CD4-positive, alpha-beta T cell treated with Interleukin-1 beta for 1 hour (primary cell): ENCODE measurements at places on chromosomes 11 and 22.

DNA sequence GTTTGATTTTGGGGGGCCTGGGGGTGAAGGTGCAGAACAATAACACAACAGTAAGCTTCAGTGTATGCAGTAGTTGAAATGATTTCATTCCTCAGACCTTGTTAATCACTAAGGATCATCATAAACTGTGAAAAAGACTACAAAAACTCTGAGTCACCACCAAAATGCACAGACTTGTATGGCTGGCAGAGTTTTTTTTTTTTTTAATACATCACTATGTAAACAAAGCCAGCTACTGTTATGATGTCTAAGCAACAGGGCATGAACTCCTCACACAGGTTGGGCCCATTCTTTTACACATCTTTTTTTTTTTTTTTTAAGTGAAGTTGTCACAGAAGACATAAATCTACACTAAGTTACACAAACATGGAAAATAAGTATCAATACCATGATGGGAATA, 311.9 kb downstream of the GUCY1A2 start:
- DNase-seq: no peak

DNA sequence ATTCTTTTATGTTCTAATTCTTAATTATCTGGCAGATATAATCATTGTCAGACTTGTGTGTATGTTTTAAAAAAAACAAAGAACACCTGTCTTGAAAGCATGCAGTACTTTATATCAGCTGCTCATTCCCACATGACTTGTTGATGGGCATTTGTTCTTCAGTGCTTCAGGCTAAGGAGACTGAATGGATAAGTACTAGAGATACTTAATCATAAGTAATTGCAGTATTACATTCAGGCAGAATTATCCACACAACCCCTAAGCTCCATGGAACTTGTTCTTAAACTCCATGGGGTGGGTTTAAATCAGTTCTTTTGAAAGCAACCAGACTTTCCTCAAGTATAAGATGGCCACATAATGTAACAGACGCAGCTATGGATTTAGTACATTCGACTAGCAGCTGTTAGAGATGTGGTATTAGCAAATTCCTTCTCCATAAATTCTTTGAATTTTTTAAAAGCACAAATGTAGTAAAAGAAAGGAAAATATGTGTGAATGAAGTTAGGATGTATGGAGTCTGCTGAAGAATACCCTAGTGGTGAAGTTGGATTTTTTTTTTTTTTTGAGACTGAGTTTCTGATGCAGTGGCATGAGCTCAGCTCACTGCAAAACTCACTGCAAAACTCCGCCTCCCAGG, 3.0 kb downstream of the JAM3 start:
- DNase-seq: no peak

DNA sequence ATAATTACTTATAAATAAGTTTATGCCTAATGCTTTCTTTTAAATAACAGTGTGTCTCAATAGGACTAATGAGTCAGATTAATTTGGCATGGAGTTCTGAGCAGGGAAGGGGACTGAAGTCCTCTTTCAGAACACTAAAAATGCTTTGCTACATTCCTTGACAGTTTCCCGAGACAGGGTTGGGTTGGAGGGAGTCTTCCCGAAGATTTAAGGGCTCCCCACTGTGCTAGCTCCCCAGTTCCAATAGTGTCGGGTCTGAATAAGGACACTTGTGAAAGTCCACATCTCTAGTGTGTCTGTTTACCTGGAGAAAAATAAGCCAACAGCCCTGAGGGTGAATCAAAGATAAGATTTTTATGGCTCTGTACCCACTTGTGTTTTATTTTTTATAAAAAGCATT, 41.8 kb upstream of the HSD17B12 start:
- no peak for DNase-seq

DNA sequence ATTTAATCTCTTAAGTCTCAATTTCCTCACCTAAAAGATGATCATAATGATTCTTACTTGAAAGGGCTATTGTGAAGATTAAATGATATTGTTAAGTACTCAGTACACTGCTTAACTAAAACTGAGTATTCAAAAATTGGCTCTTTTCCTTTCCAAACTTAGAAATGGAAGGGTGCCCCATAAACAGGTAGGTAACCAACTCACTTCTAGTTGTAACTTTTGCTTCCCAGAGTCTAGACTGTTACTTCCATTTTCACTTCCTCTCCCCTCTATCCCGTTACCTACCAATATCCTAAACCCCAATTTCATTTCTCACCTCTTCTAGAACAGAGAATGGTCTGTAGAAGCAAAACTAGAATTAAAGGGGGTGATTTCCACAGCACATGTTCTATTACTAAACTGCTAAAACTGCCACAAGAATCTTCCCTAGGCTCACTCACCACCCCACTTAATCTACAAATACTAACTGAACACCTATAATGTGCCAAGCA, 50.0 kb downstream of the RRAS2 start:
- no peak for DNase-seq

- DNase-seq: no peak
Measured at GRCh38 chr11:123704341-123704740, 37.1 kb downstream of the ZNF202 start.

DNA sequence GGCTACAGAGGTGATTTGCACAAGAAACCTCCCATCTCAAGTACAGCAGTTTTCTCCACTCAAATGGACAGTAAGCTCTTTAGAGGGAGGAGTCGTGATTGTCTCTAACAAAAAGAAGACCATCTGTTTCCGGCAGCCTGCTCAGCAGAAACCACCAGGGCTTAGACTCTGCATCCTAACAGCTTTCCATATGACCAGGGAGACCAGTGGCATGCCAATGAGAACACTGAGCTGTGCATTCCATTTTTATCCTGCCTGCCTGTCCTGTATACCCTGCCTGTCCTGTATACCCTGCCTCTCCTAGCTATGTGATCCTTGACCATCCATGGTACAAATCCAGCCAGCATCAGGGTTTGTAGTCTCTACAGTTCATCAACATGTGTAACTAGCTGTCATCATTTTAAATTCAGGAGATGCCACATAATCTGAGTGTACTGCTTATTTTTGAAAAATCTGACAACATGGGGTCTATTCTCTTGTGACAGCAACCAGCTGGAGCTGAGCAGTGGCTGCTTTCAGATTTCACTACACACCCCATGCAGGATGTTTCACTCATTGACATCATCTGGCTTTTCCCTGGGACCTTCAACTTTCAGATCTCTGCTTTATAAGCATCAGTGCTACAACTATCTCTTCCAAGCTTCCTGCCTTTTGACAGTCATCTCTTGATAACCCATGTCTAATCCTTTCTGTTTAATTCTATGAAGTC, 50.5 kb upstream of the POU2AF2 start:
- no peak for DNase-seq

DNA sequence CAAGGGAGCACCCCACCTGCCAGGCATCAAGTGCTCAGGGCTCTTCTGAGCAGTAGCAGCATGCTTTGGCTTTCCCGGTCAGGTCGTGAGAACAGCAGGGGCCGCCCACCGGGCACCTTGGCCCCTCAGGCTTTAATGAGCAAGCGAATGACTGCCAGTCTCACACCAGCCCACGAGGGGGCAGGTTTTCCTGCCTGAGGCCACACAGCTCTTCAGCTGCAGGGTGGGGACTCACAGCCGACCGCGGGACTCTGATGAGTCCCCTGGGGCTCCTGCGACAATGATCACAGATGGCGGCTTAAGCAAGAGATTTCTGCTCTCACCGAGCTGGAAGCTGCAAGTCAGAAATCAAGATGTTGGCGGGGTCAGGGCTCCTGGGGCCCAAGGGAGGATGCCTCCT, 14.3 kb upstream of the FGF19 start:
- no peak for DNase-seq

GRCh38 chr22:46452195-46453005, 85.0 kb downstream of the CELSR1 start:
- no peak for DNase-seq

GRCh38 chr22:40120848-40121247, 56.9 kb upstream of the TNRC6B start:
- no peak for DNase-seq

- no peak for DNase-seq
Measured at GRCh38 chr11:2582351-2582945, 117.3 kb downstream of the KCNQ1OT1 start.

DNA sequence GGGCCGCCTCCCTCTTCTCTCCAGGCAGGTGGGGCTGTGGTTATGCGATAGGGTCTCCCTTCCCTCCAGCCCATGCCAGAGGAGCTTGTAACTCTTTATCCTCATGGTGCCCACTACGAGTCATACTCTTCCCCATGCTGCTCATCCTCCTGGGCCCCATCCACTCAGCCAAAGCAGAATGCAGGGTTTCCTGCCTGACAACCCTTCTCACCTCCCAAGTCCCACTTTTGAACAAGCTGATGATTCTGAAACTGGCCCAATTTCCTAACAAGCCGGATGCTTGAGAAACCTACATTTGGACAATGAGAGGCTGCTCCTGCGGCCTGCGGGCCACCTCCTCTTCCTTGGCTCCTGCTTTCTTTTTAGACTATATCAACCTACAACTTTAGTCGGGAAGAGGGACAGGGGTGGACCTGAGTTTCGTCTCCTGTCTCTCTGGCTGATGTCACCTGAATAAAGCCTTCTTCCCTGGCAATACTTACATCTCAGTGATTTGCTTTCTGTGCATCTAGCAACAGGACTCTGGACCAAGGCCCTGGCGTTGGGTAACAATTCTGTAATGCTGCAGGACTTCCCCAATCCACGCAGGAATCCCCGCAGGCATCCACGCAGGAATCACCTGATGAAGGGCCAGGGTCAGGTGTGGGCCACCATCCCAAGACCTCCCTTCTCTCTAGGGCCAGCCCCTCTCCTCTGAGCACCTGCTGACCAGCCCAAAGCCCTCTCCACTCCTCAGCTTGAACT, 1.5 kb upstream of the NDUFS8 start:
- no peak for DNase-seq

DNA sequence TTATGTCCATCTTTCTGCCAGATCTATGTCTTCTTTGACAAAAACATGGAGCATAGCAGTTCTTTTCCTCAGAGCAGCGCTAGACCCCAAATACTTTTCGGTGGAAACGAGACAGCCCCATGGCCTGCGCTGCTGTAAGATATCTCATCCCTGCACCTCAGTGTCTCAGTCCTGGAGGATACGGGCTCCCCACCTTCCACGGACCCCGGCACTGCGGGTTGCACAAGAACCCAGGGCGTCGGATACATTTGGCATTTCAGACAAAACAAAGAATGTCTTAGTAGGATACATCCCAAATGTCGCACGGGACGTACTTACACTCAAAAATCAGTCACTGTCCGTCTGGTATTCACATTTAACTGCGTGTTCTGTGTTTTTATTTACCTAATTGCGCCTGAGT, 9.9 kb upstream of the GAL start:
- no peak for DNase-seq

DNA sequence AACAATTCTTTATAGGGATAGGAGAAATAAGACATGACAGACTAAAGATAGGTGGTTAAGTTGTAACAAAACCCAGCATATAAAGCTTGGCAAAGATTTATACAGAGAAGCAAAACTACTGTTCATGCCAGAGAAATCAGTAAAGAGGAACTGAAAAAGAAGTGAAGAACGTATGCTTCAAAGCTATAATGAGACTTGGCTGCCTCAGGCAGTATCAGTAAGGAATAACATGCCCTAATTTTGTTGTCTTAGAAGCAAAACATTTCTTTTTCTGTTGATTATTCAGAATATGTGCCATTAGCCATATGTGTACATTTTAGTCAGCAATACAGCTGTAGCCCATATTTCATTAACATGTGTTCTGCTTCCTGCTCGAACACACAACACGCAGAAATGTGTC, 403.2 kb downstream of the NELL1 start:
- DNase-seq: no peak

DNA sequence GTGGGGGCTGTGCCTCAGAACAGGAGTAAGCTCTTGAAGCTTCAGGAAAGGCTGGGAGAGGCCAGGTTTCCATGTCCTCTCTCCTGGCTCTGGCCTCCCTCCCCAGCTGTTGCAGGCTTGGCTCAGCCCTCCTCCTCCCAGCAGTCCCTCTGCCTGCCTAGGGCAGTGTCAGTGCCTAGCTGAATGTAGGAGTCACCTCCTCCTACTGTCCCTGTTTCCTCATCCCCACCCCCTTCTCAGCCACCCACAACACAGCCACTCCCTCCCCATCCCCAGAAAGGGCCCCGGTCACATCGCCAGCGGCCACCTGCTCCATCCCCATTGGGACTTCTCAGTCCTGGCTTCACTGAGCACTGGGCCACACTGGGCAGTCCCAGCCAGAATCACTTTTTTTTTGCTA, 2.9 kb upstream of the FBLN1 start:
- no peak for DNase-seq

GRCh38 chr11:334264-334994, 13.8 kb upstream of the IFITM3 start:
- DNase-seq: no peak

DNA sequence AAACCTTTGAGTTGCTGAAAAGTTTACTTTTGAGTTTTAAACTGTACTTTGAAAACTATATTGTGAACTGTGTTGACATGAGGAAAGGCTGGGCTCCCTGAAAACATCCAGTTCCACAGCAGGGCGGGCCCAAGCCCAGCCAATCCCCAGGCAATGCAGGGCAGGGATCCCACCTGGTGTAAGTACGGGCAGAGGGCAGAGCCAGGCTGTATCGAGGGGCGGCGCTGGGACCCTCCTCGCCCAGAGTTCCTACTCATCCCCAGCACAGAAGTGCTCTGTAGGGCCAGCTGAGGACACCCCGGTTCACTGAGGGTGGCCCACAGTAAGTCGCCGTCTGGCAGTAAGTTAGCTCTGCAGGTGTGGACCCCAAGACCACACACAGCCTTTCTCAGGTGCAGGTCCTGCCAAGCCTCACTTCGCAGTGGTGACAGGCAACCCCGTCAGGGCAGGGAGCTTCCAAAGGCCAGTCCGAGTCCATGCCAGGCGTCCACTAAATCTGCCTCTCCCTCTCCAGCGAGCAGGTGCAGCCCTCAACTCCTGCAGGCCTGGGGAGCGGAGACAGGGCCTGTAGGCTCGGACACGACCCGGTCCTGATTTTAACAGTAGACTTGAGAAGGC, 6.3 kb downstream of the RASSF7 start:
- DNase-seq: no peak
